ENCODE measurements at places on chromosomes 3 and 15.

- peak; percentile 6 for DNase-seq
Measured at GRCh38 chr3:134677196-134677986, 26.6 kb upstream of the KY start.

- DNase-seq = peak; percentile 17
Measured at GRCh38 chr15:63041974-63042876, at the start of gene TPM1. TSS of gene TPM1 (plus strand) at chr15:63042747. CDS start at chr15:63042830, 83 bp downstream.

DNA sequence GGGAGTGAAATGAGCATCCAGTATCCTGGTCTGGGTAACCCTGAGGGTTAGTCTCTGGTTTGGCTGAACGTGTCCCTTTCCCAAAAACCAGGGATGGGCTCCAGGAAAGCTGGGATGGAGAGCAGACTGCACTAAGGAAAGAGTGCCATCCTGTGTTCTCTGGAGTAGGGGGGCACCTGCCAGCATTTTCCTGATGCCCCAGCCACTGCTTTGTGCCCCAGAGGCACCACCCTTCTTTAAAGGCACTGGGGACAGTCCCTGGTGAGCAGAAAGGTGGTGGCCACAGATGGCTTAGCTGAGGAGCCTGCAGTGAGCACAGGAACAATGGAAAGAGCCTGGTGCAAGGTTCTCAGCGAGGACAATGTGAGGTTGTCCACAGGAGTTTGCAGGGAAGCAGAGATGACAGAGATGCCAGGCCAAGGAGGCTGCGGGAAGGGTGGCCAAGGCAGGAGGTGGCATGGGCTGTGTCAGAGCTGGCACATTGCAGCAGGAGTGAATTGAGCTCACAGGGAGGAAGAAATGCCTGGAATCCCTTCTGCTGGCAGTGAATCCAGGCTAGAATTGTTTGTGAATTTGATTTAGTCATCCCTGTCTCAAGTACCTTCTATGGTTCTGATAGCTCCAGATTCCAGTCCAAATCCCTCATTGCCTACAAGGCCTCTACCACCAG lies 39.9 kb downstream of the AMOTL2 start:
- no peak for DNase-seq

DNA sequence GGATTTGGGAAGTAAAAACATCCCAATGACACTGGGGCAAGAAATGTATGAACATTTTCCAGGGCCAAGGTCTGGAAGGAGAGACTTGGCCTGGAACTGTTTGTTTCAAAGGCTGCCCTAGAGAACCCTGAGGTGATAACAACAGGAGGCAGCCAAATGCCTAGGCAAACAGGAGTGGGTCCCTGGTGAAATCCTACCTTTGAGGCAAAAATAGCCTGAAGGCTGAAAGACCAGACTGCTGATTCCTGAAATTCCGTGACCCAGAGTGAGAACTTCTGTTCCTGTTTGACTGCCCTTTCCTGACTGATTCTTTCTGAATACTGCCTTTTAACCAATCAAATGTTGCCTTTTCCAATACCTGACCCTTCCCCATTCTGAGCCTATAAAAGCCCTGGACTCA lies 196.4 kb downstream of the NSUN3 start:
- DNase-seq = no peak

DNA sequence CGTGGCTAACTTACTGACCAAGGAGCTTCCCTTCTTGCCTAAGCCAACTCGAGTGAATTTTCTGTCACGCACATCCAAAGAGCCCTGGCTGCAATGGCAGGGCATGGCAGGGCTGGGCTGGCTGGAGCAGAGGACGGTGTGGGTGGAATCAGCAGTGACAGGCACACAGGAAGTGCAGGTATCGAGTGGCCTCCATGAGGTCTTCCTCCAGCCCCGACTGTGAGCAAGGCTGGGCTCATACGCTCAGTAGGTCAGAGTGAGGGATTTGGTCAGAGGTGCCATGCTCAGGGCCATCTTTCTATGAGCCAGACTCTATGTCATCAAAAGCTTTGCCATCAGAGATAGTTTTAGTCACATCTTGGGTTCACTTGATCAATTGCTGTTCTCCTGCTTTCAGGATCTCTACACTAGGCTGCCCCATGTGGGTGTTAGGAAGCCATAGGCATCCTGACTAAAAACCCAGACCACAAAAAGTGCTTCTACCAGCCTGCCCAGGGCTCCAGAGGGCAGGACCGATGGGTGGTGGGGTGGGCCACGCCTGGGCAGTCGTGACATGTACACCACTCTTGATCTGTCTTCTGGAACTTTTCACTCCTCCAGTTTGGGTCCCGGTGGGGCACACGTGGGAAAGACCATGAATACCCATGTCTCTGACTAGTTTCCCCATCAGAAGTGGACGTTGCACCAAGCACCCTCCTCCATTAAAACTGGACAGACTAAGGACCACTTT lies 22.6 kb upstream of the COMMD4 start:
- no peak for DNase-seq

DNA sequence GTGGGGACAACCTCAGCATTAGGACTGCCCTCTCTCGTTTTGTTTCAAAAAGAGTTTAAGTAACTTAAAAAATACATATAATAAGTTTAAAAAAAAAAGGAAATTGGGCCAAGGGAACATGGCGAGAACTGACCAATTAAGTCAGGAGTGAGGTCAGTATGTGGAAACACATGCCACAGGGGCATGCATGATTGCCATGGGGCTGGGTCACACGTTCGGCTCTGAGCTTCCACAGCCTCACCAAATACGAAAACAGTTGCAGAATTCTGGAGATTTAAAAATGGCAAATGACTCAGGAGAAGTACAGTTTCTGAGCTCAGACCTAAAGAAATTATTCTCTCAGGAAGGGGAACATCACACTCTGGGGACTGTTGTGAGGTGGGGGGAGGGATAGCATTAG lies 24.1 kb downstream of the PDE8A start:
- DNase-seq = no peak

- DNase-seq = no peak
Measured at GRCh38 chr3:156434921-156435320, 120.0 kb downstream of the SSR3 start.

- DNase-seq = no peak
Measured at GRCh38 chr3:161443921-161444693, 52.5 kb upstream of the OTOL1 start.

DNA sequence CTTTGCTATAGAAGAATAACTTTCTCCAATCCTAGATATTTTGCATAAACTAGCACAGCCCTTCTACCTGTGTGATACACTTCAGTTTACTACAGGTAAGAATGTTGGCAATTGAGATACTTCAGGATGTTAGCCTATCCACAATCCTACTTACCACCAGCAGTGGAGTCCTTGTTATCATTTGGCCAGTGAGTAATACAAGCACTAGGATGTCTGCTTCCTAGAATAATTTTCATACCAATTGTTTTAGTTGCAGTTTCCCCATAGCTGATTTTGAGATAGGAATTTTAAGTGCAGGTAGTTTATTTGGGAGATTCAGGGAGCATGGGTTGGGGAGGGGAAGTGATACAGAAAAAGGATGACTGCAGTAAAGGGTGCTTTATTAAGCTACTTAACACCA lies 147.2 kb downstream of the EPHA6 start:
- DNase-seq = no peak

DNA sequence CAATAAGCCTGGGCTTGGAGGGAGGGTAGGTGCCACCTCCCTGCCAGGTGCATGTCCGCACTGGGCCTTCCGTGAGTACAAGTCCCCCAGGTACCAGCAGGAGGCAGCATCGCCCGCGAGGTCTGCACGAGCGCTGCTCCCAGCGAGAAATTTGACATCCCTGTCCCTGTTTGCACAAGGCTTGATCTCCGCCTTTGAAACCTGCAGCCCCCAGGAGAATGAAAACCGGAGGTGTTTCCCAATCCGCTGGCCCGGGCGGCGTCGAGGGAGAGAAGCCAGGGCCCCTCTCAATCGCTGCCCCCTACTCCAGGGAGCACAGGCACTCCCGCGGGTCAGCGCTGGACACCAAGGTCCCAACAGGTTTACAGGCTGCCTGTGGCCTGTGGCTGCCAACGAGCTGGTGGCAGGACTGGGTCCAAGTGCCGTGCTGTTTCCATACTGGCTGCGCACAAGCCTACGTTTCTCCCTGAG lies 961 bp downstream of the HAPLN3 start:
- peak; percentile 92 for DNase-seq

- DNase-seq = no peak
Measured at GRCh38 chr15:99703603-99704443, 29.4 kb downstream of the LYSMD4 start.

GRCh38 chr3:542021-542420 lies 345.5 kb downstream of the CHL1 start:
- DNase-seq = no peak

GRCh38 chr3:123706871-123707270 lies 122.0 kb upstream of the HACD2 start:
- no peak for DNase-seq

DNA sequence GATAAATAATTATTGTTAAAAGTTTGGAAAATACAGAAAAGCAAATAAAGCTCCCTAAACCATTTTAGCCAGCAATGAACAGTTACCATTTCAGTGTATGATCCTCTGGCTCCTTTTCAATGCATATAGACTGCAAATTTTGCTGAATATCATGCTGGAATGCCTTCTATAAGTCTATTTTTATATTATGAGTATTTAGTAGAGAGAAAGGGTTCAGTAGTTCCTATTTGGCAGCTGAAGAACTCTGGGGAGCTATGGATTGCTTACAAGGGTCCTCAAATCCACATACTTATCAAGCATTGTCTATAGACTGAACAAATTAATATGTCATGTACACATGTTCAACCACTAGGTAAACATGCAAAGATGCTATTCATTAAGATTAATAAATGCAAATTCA lies 46.1 kb downstream of the LRRC3B start:
- no peak for DNase-seq

GRCh38 chr15:73691396-73691795 lies 7.2 kb downstream of the CD276 start:
- no peak for DNase-seq

GRCh38 chr15:89746386-89746780 lies 4.7 kb downstream of the MESP1 start:
- no peak for DNase-seq

- DNase-seq = no peak
Measured at GRCh38 chr3:1131166-1131565, 38.3 kb downstream of the CNTN6 start.

DNA sequence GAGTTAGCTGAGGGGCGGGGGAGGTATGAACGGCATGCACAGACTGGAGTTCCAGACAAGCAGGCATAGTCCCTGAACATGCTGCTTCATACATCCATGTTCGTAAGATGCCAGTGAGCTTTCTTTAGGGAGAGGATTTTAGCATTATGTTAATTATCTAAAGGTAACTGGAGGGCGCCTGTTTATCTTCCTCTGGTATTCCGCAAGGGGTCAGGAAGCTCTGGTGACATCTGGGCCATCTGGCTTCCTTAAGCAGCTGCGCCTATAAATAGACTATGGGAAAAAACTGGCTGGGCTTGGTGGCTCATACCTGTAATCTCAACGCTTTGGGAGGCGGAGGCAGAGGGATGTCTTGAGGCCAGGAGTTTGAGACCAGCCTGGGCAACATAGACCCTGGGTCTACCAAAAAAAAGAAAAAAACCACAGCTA lies 1.5 kb upstream of the FBXO22 start:
- no peak for DNase-seq

DNA sequence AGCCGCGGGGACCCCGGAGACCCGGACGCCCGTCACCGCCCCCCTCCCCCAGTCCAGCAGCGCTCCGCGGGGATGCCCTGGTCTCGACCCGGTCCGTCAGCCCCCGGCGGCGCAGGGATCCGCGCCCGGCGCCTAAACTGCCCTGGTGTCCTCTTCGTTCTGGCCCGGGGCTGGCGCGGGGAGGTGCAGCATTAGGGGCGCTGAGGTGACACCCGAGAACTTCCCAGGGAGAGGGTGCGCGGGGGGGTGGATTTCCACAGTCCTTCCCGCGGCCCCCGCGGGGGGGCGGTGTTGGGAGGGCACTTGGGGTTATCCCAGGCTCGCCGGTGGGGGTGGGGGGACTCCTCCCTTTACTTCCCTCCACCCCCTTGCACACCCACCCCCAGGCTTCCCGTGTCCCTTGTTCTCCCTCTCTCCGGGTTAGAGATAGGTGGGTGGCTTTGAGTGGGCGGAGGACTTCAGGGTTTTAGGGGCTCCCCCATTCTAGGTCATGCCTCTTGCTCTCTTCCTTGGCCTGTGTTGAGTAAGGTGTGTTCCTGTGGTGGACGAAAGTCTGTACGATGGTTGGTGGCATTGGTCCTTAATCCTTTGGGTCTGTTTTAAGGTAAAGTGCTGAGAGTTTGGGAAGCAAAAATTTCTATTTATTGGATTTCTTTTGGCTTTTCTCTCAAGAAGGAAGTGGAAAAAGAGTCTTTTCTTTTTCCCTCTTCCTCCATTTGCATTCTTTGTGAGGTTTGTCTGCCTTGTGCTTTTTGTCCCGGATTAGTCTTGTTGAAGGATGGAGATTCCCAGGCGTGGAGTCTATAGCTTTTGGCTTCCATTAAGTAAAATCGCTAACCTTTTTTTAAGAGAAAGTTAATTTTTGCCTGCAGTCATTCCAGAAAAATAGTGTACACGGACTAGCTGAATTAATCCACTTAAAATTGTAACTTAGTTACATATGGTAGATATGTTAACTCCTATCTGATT lies 811 bp downstream of the SKIL start:
- peak; percentile 80 for DNase-seq

- no peak for DNase-seq
Measured at GRCh38 chr3:192880313-192880712, 37.3 kb downstream of the MB21D2 start.

GRCh38 chr3:182045736-182046135 lies 334.0 kb downstream of the SOX2 start:
- DNase-seq = no peak

DNA sequence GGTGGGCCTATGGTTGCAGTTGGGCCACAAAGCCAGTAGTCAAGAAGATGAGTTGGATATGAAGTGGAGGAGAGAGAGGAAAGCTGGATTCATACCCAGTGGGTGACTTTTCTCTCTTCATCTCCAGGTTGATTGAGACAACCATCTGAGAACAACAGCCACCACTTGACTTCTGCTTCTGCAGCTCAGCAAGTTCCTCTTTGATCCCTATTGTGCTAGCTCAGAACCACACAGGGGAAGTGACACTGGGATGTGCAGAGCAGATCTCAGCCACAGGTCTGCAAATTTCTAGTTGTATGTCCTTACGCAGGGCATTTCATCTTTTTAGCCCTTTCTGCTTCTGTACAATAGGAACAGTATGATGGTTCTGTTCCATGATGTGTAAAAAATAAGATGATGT lies 459.2 kb upstream of the ARRDC4 start:
- no peak for DNase-seq

GRCh38 chr15:66196602-66197001 lies 56.9 kb downstream of the MEGF11 start:
- no peak for DNase-seq

GRCh38 chr3:161310649-161311423 lies 60.5 kb downstream of the SPTSSB start:
- DNase-seq = peak; percentile 44
